ENCODE measurements at places on chromosomes 16 and 17.

- no peak for DNase-seq
Observed at GRCh38 chr17:76238847-76239537, 1.3 kb downstream of the RNF157 start.

DNA sequence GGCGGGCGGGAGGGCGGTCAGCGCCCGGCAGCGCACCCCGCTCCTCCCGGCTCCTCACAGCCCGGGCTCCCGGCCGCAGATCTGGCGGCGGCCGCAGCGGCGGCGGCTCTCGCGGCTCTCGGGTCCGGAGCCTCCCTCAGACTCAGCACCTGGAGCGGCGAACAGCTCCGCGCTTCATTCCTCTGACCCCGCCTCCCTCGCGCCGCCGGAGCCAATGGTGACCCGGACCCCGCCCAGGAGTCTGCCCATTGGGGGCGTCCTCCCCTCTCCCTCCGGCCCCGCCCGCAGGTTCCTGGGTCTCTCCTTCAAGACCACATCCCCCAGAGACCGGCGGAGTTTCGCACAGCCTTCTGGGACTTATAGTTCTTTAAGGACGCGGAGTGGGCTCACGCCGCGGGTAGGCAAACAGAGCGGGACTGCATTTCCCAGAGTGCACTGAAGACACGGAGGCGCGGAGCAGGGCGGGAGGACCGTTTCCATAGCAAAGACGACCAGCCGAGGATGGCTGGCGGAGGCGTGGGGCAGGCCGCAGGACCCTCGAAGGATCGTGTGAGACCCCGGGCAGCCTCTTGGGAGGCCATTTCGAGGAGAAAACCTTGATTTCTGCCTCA is at the start of gene SMPD3:
TSS of gene SMPD3 (minus strand) at position 149 of the 611 bp plus-strand sequence. CDS start 76,327 bp downstream, outside the sequence.
- DNase-seq, result peak; percentile 99

DNA sequence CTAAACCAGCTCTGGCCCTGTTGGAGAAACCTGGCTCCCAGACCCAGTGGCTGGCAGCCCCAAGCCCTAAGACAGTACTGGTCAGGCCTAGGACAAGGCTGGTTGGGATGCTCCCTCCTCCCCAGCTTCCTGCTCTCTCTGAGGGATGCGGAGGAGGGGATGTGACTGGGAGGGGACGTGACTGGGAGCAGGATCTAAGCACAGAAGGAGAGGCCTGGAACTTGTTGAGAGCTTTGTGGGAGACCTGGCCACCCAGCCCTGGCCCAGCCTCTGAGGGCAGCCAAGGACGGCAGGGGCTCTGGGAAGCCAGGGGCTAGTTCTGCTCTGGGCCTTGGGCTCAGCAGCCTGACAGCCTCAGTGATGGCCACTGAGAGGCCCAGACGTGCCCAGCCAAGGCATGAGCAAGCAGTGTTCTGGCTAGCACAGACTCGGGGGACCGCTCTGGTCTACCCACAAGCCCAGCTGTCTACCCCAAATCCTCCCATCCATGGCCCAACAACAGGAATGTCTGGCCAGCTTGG is 22.8 kb downstream of the ATP6V0D1 start:
- DNase-seq, result peak; percentile 48

DNA sequence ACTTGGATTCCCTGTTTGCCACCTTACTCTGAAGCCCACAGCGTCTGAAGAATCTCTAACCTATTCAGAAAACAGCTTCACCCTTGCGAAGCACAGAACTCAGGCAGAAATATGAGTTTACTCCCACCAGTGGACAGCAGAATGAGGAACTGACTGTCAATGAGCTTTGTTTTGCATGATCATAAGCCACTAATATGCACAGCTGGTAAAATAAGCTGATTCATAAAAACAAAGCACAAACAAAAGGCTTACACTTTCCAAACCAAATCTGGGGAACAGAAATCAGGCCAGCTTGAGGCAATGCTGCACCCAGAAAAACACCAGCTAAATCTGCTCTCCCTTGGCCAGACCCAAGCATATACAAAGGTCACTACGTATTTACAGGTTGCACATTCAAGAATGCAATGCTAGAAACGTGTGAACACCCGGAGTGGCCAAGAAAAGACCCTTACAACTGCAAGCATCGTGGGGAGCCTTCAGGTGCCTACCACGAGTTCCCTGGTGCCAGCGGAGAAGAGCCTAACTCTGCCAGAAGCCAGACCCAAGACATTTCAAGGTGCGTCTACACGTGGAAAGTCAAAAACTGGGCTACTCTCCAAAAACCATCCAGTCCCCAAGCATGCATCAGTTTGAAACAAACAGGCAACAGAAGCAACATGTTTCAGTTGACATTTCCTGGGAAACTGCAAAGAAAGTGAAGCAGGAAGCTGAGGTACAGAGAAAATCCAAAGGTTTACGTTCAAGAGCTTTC is 207.1 kb downstream of the ZFHX3 start:
- DNase-seq, result no peak

DNA sequence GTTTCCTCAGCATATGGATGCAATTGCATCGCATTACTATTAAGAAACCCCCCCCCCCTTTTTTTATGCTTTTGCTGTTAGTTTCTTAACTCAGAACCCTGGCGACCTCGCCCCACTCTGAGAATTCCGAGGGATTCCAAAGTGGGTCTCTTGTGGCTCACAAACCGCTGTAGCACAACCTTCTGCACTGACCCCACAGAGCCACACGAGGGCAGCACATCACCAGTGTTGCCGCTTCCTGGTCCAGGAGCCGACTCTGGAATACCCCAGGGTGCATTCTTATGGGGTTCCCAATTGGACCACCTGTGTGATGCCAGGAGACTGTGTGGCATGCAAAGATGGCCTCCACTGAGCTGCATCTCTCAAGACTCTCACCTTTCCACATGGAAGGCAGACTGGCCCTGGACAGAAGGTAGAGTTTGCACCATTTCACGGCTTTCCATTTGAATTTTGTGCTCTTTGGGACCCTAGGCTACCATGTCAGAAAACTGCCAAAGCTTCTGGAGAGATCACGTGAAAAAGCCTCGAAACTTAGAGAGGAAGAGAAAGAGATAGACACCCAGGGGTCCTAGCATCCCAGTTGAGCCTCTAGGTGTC is 432.7 kb upstream of the ASIC2 start:
- DNase-seq, result peak; percentile 24

GRCh38 chr17:27303734-27304133 is 9.8 kb downstream of the WSB1 start:
- DNase-seq, result no peak

- no peak for DNase-seq
Observed at GRCh38 chr16:52578829-52579498, 32.0 kb upstream of the TOX3 start.

DNA sequence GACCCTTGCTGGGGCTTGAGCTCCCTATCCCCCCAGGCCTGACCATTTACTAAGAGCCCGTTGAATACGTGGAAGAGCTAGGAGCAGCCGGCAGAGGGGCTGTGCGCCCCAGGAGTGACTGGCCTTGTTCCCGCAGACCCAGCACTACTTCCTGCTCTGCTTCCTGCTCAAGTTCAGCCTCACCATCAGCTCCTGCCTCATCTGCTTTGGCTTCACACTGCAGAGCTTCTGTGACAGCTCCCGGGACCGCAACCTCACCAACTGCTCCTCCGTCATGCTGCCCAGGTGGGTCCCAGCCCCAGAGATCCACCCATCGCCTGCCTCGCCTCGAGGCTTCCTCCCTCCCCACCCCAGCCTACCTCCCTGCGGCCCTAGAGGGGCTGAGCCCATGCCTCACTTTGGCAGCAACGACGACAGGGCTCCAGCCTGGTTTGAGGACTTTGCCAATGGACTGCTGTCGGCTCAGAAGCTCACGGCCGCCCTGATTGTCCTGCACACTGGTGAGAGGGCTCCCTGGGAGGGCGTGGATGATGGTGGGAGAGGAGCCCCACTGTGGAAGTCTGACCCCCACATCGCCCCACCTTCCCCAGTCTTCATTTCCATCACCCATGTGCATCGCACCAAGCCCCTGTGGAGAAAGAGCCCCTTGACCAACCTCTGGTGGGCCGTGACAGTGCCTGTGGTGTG is 17.2 kb downstream of the CASKIN2 start:
- no peak for DNase-seq

GRCh38 chr16:75296606-75297005 is 45.2 kb upstream of the BCAR1 start:
- peak; percentile 66 for DNase-seq

- DNase-seq, result no peak
Observed at GRCh38 chr17:50832267-50832863, 3.0 kb upstream of the WFIKKN2 start.

DNA sequence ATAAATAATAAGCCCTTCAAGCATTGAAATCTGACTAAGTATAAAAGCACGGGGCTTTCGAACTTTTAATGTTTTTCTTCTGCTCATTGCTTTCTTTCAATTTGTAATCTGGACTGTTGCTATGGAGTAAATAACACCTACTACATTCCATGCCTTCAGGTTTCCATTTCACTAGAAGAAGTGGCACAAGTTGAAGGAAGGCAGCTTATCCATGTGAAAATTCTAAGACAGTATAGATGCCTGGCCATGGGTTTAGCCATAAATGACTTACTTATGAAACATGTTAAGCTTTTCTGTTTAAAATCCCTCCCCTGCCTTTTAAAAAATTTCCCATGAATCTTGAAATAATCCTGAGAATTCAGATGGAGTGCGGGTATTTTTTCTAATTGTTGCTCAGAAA is 30.6 kb downstream of the KCNJ16 start:
- no peak for DNase-seq

Data from EH (cell line).